ENCODE measurements at places on chromosomes 13 and 19. TPM values are rescaled to one million over a fixed set of nuclear protein-coding genes. Genes with fewer than 3 reads are reported as not detected.

GRCh38 chr13:105908586-105908985, 626.9 kb downstream of the EFNB2 start:
- DNase-seq = no peak

GRCh38 chr13:71851498-71852409, 15.2 kb downstream of the DACH1 start:
- DNase-seq = no peak

GRCh38 chr19:16457195-16457953, 14.4 kb downstream of the EPS15L1 start:
- DNase-seq = no peak

Gene CYP4F11
- not detected for total RNA-seq

Gene ADGRE2
- total RNA-seq = 1.2 TPM

Gene NPHS1
- total RNA-seq = not detected

DNA sequence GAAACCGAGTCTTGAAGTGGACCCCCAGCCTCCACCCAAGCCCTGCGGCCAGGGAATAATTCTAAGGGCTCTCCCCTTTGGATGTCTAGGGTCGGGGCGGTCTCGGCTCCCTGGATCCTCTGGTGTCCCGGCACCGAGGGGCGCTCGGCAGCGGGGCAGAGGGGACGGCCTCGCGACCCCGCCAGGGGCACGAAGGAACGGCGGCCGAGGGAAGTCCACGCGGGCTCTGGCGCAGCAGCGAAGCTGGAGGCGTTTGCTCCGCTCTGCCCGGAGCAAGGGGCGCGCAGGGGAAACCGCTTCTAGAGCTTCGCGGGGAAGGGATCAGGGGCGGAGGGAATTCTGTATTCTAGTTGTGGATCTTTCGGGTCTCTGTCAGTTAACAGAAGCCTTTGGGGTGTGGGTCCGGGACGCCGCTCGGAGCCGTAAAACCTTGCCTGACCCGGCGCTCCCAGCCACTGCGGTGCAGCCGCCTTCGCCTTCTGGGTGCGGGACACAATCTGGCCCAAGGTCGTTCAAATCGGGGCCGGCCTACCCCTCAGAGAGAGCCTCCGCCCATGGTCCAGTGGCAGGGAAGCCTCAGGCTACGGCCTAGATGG, 118.2 kb downstream of the KCNRG start:
- no peak for DNase-seq

DNA sequence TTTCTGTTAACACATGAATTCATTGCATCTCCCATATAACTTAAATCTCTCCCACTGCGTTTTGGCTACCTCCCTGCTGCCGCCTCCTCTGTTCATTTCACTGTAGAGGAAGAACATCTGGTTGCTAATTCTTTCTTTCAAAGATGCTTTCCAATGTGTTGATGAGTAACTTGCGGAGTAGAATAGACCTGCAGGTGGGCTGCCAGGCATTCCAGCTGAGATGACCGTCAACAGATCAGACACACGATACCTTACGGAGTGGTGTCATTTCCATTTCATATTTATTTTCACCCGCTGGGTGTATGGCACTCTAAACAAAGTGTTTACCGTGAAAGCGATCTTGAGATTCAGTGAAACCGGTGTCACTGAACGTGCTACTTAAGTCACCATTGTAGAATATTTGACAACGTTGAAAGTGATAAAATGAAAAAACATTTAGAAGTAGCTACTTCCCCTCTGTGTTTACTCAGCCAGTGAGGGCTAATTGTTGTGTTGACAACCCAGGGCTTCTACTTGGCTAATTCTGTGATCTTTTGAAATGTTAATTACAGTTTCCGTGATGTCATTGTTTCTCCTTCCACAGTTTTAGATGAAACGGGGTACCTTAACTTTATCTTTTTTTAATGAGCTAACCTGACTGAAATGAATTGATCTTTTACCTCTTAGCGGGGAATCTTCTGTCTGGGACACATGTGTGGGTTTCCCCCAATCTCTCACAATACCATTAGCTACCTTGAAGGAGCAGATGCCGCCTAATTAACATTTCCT, 228.5 kb upstream of the ARGLU1 start:
- DNase-seq = no peak

DNA sequence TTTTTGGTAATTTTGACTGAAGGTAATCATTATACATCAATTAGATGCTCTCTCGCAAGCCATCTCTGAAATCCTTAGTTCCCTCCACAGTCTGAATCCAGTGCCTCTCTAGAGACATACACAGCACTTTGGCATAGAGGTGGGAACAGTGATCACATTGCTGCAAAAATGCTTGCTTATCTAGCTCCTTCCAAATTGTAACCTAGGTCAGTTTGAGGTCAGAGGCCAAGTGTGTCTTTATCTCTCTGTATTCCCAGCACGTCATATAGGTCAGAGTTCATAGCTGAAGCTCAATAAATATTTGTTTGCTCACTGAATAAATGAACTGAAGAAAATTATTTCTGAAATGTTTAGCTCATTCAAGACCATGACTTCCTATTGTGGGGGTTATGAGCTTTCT, 462.5 kb downstream of the DIAPH3 start:
- DNase-seq = no peak

Gene C1QTNF9B
- total RNA-seq = not detected

DNA sequence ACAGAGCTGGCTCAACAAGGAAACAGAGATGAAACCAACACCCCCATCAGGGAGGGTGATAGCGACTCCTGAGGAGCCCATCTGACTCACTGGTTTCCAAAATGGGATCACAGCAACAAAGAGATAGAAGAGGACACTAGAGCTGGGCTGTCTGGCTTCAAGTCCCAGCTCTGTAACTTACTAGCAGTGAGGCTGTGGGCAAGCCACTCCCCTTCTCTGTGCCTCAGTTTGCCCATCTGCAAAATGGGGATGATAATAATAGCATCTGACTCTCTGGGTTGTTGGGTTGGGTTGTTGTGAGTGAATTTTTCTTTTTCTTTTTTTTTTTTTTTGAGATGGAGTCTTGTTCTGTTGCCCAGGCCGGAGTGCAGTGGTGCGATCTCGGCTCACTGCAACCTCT, 14.3 kb downstream of the IGSF23 start:
- DNase-seq = no peak

DNA sequence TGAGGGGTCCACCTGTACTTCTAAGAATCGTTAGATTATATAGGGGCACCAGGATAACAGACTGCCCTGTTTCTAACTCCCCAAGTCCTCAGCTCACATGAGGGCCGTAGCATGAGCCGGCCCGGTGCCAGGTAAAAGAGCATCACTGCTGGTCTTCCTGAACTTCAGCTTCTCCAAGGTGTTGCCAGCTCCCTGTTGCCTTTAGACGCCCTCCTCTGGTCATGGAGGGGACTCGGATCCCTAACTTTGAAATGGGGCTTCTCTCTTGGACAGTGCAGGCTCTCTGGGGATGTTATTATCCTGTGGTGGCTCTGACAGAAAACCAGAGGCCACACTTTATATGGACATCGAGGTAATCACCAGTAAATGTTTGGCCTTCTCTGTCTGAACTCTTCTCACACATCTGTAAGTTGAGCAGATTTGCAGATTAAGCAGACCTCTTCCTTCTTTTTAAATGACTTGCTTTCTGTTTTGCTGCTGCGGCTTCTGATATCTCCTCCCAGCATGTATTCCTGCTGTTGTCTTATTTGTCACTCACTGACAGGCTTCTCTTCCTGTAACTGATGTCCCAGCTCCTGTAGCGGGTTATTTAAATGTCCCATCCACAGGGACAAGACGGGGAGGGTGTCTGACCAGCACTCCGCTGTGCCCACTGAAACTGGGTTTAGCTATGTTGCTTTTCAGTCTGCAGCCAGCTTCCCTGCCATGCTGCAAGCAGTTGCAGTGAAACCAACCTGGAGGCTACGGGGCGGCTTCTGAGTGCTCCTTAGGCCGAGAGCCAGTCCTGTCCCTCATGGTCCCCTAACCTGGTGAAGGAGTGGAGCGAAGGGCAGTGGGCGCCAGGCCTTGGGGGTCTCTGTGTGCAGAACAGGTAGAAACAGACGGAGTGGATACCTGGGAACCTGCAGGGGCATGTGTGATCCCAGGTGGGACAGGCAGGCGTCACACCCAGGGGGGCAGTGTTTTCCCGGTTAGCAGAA, 39.2 kb downstream of the TSSK6 start:
- DNase-seq = no peak

DNA sequence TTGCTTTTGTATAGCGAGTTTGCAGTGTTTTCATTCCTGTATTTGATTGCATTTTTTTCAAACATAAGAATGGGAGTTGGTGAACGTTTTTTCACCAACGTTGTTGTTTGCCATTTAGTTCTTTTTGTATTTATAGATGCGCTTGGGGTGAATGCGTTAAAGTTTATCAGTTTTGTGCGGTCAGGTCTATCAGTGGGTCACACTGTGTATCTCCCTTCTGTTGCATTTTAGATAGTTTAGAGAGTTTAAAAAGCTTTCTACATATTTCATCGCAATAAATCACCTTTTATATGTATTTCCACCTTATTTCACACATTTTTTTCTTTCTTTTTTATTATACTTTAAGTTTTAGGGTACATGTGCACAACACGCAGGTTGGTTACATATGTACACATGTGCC, 16.4 kb downstream of the OR7A5 start:
- DNase-seq = no peak

Gene ZNF816
- total RNA-seq = 16.5 TPM

Data from endothelial cell (in vitro differentiated cells).